Stimulated activated CD4-positive, alpha-beta T cell treated with anti-CD3 and anti-CD28 coated beads, Interleukin-1b, Interleukin-23, amount 100 ng/mL, for 1 hour (primary cell): ENCODE measurements at places on chromosomes 4 and X.

GRCh38 chr4:139669890-139670289 lies 4.3 kb downstream of the MGST2 start:
- no peak for DNase-seq

DNA sequence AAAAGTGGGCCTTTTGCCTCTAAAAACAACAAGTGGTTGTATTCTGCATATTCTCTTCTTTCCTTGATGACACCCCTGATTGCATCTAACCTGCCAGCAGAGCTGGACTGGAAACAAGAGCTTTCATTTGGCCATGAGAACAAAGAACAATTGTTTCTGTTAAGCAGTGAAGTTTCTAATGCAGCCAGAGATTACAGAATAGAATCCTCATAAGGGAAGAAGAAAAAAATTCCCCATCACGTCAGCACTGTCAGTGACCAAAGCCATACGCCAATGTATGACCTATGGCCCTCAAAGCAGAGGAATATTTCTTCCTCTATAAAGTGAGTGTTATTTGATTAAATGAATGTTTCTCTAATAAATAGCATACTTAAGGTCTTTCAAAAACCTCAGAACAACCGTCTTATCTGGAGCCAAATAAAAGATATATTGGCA lies 529.1 kb upstream of the INTU start:
- no peak for DNase-seq

GRCh38 chrX:41265615-41266014 lies 68.3 kb upstream of the DDX3X start:
- DNase-seq: no peak

DNA sequence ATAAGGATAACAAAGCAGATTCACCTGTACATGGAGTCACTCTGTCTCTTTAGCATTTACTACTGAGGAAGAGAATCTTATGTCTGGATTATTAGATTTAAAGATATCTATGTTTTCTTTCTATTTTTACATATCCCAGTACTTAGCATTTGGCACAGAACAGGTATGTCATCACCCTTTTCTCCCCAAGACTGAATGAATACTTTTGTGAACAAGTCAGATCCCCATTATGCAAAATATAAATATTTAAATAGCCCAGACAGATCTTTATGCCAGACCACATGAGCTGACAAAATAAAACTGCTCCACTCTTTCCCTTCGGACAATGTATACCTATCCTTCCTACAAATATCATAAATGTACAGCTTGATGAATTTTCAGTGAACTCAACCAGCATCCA lies 94.5 kb downstream of the CASK start:
- no peak for DNase-seq

GRCh38 chr4:128819082-128819742 lies 9.7 kb downstream of the JADE1 start:
- no peak for DNase-seq

GRCh38 chr4:126137782-126138170 lies 823.0 kb downstream of the FAT4 start:
- no peak for DNase-seq

DNA sequence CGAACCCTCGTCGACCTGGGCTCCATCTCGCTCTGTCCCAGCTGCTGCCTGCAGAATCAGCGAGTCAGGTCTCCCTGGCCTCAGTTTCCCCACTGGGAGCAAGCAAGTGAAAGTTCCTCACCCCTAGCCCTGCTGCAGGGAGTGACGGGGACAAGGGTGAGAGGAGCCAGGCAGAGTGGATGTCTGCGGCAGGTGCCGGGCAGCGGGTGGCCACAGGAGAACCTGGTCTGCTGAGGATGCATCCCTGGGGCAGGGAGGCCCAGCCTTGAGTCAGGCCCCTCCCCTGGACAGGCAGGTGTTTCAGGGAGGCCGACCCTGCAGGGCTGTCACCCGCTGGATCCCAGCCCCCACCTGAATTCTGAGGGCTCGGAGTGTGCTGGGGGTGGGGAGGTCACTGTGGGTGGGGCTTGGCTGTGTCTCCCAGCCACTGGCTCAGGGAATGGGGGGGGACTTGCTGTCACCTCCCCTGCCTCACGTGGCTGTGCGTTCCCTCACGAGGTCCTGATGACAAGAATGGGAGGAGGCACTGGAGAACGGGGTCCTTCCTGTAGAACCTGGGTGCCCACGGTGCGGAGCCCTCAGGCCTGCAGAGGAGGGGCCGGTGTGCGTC lies 33.2 kb downstream of the LRPAP1 start:
- no peak for DNase-seq
